Cortex of kidney (tissue), 1 donor: ENCODE measurements at places on chromosomes 6 and 20.

- DNase-seq, result no peak
Observed at GRCh38 chr20:15111654-15112053, 774.2 kb upstream of the FLRT3 start.

DNA sequence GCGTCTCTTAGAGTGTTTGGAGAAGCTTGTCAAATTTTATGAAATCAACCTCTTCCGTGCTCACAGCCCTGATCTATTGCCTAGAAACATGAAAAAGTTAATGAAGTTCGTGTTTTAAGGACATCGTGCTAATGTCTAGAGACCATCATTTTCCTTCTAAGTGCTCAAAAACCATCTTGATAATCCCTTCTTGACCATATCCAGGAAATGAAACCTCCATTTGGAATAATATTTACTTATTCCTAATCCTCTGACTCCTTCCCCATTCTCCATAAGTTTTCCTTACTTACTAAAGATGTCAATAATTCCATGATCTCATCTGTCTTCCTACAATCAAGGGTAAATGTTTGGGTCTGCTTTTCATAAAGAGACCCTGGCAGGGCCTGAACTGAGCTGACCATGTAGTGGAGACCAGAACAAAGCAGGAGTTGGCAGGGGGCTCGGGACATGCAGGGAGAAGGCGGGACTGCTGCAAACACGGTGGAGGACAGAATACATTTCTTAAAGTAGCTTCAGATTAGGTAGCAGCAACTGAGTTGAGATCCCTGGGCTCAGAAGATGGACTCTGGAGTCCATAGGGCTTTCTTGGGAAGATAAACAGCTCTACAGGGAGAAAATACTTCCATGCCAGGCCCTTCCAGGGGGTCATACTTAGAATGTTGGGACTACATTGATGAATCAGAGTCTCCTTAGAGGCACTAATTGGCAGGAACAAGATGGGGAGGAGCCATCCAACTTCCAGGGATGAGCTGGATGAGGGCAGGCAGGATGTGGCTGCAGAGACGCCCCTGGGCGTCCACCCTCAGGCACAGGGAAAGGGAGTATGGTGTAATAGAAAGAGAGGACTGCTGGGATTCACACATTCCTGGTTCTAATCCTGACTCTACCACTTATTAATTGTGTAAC lies 100.7 kb downstream of the RIN2 start:
- no peak for DNase-seq

- DNase-seq, result no peak
Observed at GRCh38 chr6:150641398-150642139, 41.9 kb downstream of the PLEKHG1 start.

GRCh38 chr6:14828201-14828611 lies 417.7 kb upstream of the JARID2 start:
- DNase-seq, result no peak

GRCh38 chr6:16386057-16386456 lies 147.7 kb downstream of the GMPR start:
- no peak for DNase-seq

DNA sequence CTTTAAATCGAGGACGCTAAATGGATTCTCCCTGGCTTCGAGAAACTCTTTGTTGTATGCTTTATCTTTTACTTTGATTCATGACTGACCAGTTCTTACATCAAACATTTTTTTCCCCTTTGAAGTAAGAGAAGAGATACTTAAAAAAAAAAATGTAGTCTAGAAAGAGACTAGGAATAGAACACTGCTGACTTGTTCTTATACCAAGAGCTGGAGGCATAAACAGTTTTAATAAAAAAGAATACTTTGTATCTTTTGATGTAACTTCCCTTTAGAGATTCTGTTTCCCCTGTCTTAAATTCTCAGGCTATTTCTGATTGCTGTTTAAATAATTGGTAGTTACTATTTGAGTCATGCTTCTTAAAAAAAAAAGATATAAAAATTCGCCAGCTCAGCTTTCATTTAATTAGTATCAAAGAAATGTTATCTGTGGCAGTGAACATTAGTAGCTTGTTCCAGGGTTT lies 4.8 kb downstream of the ASXL1 start:
- DNase-seq, result no peak

- no peak for DNase-seq
Observed at GRCh38 chr20:36384022-36384619, 78.0 kb downstream of the DLGAP4 start.

DNA sequence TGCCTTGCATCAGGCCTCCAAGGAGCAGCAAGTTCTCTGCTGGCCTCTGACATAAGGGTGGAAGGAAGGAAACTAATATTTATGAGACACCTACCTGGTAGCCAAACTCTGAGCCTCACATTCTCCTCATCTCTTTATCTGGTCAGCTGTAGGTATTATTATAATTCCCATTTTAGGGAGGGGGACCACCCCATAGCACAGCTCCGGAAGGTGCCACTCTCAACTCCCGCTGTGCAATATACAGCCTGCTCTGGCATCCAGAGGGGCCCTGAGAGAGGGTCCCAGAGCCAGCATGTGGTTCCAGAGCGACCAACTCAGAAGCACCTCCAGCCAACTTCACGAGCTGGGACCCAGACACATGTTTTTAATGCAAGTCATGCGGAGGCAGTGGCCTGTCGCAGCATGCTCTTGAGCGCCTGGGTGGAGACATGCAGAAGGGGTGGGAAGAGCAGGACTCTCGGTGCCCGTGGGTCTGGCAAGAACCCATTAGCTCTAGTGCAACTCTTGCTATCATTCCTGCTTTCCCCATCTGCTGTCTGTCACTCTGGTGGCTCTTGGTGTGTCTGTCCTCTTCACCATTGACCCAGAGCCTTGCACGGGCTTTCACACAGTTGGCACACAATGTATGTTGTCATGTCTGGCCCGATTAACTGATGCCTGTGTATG lies 15.0 kb upstream of the MYMX start:
- DNase-seq, result no peak

DNA sequence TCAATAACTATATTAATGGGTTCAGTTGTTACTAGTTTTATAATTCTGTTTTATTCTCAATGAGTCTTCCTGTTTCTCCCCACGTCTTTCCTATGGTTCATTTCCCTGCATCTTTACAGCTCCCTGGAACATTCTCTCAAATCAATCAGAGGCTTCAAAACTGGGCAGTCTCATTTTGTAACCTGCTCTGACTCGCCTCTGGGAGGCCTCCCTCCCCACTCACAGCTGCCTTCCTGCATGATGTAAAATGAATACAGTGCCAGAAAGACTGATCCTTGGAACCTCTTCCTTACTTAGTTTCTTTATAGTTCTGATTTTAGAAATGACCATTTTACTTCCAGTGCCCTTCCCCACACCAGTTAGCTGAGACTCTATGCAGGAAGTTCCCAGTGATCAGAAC lies 103.9 kb downstream of the ESR1 start:
- DNase-seq, result no peak

GRCh38 chr6:31791324-31792089 lies 4.0 kb downstream of the VARS1 start:
- DNase-seq, result no peak

GRCh38 chr20:19546648-19547047 lies 211.4 kb upstream of the RIN2 start:
- no peak for DNase-seq

GRCh38 chr20:24741493-24742072 lies 207.5 kb upstream of the CST7 start:
- DNase-seq, result no peak

- DNase-seq, result no peak
Observed at GRCh38 chr20:52035977-52036376, 155.6 kb downstream of the ZFP64 start.

GRCh38 chr6:144757730-144758129 lies 472.6 kb downstream of the UTRN start:
- no peak for DNase-seq

DNA sequence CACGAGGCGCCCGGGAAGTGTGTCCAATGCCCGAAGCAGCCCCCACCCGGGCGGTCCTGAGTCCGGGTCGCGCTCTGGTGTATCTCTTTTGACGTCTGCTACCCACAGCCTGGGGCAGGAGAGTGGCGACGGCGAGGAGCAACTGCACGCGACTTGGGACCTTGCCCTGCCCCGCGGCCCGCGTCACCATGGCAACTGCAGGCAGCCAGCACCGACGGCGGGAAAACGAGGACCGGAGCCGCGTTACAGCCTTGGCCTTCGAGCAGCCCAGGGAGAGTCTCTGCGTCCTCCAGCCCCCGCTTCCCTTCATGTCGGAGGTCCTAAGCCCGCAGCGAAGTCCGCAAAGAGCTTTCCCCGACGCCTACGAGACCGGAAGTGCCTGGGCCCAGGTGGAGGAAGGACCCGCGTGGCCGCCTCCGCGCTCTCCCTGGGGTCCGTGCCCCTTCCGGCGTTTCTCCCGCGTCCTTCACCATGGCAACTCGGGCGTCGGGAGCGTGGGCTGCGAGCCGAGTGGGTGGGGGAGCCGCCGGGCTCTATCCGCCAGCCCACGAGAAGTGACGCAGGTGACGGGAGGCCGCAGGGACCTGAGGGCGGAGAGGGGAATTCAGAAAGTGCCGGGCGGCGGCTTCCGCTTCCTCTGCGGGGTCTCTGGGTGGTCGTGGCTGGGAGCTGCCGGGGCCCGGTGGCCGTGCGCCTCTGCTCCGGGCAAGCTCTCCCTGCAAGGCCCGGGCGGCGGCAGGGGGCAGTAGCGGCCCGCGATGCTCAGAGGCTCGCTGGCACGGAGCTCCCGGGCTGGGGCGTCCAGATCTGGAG lies 88.6 kb upstream of the TGM3 start:
- no peak for DNase-seq
